ENCODE measurements at places on chromosomes 16 and 17. TPM values are rescaled to one million over a fixed set of nuclear protein-coding genes. Genes with fewer than 3 reads are reported as not detected.

DNA sequence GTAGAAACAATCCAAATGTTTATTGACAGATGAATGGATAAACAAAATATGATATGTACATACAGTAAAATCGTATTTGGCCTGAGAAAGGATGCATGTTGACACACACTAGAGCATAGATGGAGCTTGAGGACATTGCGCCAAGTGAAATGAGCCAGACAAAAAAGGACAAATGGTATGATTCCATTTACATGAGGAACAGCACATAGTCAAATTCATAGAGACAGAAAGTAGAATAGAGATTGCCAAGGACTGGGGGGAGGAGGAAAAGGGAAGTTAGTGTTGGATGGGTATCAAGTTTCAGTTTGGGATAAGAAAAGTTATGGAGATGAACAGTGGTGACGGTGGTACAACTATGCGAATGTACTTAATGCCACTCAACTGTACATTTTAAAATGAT is 47.9 kb downstream of the COPRS start:
- DNase-seq, result no peak

DNA sequence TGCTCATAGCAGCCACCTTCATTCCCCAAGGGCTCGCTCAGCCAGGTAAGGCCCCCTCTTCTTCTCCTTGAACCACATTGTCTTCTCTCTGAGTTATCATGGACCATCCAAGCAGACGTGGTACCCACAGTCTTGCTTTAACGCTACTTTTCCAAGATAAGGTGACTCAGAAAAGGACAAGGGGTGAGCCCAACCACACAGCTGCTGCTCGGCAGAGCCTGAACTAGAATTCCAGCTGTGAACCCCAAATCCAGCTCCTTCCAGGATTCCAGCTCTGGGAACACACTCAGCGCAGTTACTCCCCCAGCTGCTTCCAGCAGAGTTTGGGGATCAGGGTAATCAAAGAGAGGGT is 272 bp downstream of the CCL2 start:
- DNase-seq, result no peak

GRCh38 chr16:86509759-86510464 is 415 bp upstream of the FOXF1 start:
- no peak for DNase-seq

Gene CPHXL2
- polyA plus RNA-seq, result not detected

Gene RBBP6
- polyA plus RNA-seq, result 74.8 TPM

Data from right renal cortex interstitium (tissue), 3 donors.